HEK293T (cell line): ENCODE measurements at places on chromosomes 1 and 21.

- peak; percentile 40 for DNase-seq
Measured at GRCh38 chr1:115764541-115764940, 4.0 kb downstream of the CASQ2 start.

GRCh38 chr1:121417325-121417923 lies 232.6 kb downstream of the SRGAP2C start:
- no peak for DNase-seq

DNA sequence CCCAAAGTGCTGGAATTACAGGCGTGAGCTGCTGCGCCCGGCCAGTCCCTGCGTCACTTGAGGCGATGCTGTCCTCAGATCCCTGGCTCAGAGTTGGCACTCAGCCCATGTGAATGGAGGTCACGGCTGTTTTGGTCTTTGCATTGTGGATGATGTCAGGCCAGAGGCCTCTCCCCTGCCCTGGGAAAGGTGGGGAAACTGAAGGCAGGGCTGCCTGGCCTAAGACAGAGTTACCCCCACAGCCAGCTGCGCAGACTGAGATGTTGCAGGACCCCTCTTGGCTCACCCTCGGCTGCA lies 821 bp downstream of the MASP2 start:
- no peak for DNase-seq

GRCh38 chr1:201459052-201459451 lies 9.9 kb downstream of the PHLDA3 start:
- DNase-seq: no peak

DNA sequence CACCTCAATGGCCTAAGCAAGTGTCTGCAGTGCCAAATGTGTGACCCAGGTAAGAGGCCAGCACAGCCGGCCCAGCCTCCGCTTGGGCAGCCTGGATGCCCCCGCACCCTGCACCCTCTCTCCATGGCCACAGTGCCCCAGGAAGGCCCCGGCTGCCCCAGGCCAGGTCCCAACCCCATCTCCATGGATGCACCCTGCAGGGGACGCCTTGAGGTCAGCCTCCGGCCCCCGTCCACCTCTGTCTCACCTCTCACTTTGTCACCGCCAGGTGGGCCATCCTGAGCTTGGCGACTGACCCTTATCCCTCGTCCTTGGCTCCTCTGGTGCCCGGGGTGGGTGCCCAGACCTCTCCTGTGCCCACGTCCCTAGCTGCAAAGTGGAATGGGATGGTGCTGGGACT lies 2.2 kb downstream of the TNFRSF14 start:
- no peak for DNase-seq

- DNase-seq: no peak
Measured at GRCh38 chr1:234500269-234500668, 21.3 kb upstream of the TARBP1 start.

DNA sequence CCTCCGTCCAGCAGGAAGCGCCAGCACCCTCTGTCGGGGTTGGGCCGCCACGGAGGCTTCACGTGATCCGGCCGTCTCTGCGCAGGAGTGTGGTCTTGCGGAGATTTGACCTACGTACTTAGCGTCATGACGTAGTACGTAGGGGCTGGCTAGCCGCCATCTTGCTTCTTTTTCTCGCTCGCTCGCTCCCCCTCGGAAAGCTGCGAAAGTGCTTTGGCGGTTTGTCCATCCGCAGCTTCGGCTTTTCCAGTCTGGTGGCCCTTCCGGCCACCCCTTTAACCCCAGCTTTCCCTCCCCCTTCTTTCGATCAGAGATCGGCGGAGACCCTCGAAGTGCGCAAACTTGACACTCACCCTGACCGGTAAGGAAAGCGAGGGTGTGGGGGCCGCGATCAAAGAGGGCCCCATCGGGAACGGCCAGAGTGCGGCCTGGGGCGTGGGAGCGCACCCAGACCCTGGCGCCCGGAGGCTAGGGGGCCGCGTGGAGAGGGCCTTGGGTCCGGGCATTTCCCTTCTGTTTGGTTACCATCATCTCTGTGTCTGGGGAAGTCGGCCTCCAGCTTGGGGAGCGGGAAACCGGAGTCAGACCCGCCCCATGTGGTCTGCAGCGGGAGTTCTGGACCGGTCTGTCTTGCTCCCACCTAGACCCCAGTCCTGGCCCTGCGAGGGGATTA lies at the start of gene PRRC2C:
Gene PRRC2C, plus strand, starts transcription at position 156 of the 673 bp plus-strand sequence. CDS start 26,559 bp downstream, outside the sequence.
- DNase-seq: peak; percentile 95

- no peak for DNase-seq
Measured at GRCh38 chr1:161195171-161195570, 3.7 kb downstream of the ADAMTS4 start.

- DNase-seq: peak; percentile 69
Measured at GRCh38 chr1:159829273-159829634, 2.6 kb downstream of the SLAMF8 start.

DNA sequence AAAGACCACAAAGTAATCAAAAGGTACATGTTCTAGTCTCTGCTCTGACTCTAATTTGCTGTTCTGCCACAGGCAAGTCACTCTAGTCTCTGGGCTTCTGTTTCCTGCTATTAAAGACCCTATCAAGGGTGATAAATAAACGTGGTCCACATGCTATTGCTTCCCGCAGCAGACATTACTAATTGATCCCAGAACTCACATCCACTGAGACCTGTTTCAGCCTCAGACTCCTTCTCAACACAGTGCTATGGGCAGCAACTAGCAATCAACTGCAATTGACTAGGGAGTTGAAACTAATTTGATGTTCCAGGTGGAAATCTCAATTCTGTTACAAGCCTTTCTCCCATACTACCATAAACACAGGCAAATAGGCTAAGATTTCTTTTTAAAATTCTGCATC lies 150.5 kb downstream of the KAZN start:
- no peak for DNase-seq

DNA sequence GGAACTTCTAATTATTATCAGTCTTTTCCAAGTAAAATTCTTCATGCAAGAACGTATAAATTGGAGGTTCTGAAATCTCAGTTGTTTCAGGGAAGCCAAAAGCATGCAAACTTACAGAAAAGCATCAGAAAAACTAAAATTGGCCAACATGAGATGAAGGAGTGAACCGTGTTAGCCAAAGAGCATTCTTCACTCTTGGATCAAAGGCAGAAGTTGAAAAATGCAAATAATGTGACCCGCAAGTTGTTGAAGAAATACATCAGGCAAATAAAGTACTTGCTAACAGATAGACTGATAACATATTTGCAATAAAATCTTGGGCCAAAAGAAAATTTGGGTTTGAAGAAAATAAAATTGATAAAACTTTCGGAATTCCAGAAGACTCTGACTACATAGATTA lies 29.6 kb downstream of the DIPK1A start:
- no peak for DNase-seq

GRCh38 chr1:81201779-81202178 lies 599.0 kb upstream of the ADGRL2 start:
- DNase-seq: no peak

GRCh38 chr21:42469272-42469671 lies 26.8 kb downstream of the RSPH1 start:
- no peak for DNase-seq

DNA sequence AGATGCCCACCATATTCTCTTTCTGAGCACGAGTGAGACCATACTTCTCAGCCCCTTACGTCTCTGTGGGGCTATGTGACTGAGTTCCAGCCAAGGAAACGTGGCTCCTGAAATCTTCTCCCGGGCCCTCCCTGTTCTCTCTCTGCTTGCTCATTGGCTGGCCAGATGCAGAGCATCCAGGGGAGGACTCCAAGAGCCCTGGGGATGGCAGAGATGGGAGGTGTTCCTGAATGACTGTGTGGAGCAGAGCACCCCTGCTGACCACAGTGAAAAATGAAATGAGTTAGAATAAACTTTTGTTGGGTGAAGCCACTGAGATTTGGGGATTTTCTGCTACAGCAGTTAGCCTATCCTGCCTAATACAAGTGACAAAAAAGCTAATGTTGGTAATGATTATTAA lies 23.8 kb downstream of the KIAA0040 start:
- DNase-seq: no peak

DNA sequence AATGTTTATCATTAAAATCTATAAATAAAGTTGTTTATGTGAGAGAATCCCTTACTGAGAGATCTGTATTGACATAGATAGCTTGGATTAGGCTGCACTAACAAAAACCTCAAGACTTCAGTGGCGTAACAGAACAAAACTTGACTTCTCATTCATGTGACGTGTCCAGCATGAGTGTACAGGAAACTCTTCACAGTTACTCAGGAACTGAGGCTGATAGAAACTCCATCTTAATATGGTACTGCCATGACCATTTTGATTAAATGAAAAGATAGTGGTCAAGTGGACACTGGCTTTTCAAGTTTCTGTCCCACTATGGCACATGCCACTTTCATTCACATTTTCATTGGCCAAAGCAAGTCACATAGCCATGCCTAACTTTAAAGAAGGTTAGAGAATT lies 3.7 kb downstream of the ST3GAL3 start:
- DNase-seq: no peak

DNA sequence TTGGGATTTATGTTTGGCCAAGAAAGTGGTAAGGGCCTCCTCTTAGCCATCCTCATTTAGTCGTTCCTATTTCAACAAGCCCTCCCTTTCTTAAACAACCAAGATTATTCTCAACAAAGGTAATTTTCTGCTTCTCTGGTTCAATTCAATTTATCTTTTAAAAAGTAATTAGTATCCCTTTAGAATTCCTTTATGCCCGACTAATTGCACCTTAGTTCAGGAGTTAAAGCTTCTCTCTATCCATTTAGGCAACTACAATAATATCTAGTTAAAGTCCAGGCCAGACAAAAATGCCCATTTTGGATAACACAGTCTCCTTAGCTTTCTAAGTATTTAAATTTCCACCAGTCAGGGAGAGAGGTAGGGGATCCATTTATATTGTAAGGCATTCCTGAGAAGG lies 136.7 kb upstream of the MAGI3 start:
- DNase-seq: no peak

DNA sequence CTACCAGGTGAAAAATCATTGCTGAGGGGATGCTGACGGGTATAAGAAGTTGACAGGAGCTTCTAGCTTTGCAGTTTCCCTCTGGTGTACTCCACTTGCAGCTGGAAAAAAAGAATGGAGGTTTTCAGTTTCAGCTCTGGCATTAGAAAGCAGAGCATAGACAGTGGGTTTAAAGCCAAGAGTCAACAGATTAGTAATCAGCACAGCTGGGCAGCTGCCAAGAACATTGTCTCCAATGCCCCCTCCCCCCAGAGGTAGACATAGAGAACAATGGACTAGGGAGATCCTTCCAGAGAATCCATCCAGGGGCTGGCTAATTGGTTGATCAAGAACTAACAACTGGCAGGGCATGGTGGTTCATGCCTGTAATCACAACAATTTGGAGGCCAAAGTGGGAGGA lies 10.1 kb upstream of the ZBTB8B start:
- no peak for DNase-seq

DNA sequence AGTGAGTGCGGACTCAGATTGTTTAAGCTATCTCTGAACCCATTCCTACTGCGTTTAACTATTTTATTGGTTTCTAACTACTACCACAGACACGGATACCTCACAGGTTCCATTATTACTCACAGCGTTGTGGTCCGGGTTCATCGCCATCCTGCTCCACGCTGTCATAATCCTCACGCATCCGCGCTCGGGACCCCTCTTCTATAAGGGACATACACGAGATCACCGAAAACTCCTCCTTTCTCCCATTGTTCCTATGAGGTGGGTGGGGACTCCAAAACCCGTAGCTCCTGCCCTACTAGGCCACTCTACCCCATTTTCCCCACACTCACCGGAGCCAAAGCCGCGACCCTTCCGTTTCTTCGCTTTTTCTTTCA lies 610 bp downstream of the RBM8A start:
- no peak for DNase-seq

- DNase-seq: no peak
Measured at GRCh38 chr1:80258659-80259058, 1252.1 kb upstream of the ADGRL4 start.

- no peak for DNase-seq
Measured at GRCh38 chr1:60483509-60483908, 409.9 kb upstream of the C1orf87 start.

DNA sequence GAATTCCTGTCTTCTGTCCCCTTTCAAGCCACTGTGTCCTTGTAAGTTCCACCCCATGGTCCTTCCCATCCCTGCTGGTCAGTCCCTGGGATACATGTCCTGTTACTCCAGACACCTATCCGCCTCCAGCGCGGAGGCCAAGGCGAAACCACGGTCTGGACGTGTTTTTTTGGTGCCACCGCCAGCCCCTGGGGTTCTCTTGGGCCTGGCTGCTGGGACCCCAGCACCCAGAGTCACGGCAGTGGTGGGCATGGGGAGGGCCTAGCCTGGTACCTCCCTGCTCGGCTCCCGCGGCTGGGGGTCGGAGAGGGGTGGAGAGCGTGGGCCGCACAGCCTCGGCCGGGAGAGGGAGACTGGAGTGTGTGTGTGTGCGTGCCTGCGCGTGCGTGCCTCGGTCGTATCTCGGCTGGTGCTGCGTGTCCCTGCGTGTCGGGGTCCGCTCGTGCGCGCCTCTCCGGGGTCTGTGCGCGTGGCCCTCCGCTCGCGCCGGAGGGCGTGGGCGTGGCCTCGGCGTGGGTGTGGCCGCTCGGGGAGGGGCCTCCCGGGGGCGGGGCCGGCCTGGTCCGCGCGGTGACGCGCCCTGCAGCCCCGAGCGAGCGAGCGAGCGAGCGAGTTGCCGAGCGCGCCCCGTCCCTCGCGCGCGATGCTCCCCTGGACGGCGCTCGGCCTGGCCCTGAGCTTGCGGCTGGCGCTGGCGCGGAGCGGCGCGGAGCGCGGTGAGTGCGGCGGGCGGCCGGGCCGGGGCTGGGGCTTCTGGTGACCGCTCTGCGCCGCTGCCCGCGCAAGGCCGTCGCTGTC lies at the start of gene VWA1:
Gene VWA1, plus strand, starts transcription at position 585 of the 798 bp plus-strand sequence. Its CDS starts 59 bp downstream, at position 644.
- peak; percentile 92 for DNase-seq

DNA sequence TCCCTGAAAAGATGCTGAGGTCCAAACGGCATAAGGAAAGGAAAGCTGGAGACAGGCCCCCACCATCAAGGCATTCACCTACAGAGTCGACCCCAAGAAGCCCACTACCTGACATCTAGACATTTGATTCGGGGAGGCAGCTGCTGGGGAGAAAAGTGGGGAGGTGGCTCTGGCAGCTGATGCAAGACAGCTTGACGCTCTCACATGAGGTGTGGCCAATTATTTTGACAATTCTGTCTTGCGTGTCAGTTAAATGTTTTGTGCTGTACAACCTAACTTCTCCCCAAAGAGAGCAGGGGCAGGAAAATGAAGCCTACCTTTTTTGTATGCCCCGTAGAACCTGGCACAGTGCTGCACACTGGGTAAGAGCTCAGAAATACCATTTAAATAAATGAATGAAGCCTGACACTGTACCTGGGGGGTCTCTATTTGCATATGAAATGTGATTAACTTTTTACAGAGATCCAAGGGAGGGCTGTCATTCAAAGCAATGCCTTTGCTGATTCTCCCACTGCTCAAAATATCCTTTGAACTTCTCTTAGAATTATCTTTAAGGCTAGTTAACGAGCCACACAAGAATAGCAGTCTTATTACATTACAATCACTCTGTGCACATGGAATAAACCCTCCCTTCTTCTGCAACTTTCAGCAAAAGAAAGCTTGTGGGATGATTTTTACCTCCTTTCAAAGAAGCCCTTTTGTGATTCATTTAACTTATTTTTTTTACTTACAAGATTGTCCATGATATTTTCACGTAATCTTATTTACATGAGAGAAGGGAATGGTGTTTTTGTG lies 163.2 kb downstream of the TNR start:
- no peak for DNase-seq

GRCh38 chr1:216812966-216813365 lies 89.7 kb upstream of the ESRRG start:
- DNase-seq: no peak
